ENCODE measurements at places on chromosomes 12 and 14.

GRCh38 chr14:56753396-56753795, 56.9 kb downstream of the OTX2 start:
- no peak for DNase-seq

- no peak for DNase-seq
Measured at GRCh38 chr14:51093371-51094281, 1.3 kb downstream of the TRIM9 start.

DNA sequence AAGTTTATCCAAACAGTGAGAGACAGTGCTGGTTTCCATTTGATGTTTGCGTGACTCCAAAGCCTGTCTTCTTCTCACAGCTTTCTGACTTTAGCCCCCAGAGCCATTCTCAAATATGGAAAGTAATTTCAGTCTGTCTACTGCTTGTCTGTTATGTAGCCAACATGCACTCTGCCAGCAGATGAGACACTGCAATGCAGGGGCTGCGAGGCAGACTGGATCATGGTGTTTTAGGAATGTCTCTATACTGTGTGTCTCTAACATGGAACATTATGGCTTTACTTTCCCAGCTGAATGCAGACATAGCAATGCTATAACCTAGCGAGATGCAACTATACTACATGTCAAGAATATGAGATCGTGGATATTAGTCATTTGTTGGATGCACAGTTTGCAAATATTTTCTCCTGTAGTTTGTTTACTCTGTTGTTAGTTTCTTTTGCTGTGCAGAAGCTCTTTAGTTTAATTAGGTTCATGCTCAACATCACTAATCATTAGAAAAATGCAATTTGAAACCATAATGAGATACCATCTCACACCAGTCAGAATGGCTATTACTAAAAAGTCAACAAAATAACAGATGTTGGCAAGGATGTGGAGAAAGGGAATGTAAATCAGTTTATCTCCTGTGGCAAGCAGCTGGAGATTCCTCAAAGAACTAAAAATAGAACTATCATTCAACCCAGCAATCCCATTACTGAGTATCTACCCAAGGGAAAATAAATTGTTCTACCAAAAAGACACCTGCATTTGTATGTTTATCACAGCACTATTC, 235.8 kb upstream of the TMTC1 start:
- DNase-seq, result no peak

DNA sequence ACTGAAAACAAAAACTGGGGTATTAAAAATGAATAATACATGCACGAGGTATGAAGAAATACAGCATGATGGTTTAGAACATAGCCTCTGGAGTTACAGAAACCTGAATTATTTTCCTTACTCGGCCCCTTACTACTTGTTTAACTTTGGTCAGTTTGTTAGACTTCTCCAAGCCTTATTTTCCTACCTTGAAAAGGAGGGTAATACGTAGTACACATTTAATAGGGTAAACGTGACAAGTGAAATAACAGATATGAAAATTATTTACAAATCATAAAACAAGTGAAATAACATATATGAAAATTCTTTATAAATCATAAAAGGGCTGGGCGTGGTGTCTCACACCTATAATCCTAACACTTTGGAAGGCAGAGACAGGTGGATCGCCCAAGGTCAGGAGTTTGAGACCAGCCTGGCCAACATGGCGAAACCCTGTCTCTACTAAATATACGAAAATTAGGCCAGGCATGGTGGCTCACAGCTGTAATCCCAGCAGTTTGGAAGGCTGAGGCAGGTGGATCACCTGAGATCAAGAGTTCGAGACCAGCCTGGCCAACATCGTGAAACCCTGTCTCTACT, 11.4 kb upstream of the PKP2 start:
- no peak for DNase-seq

GRCh38 chr12:53698948-53699677, 23.2 kb upstream of the ATP5MC2 start:
- no peak for DNase-seq

DNA sequence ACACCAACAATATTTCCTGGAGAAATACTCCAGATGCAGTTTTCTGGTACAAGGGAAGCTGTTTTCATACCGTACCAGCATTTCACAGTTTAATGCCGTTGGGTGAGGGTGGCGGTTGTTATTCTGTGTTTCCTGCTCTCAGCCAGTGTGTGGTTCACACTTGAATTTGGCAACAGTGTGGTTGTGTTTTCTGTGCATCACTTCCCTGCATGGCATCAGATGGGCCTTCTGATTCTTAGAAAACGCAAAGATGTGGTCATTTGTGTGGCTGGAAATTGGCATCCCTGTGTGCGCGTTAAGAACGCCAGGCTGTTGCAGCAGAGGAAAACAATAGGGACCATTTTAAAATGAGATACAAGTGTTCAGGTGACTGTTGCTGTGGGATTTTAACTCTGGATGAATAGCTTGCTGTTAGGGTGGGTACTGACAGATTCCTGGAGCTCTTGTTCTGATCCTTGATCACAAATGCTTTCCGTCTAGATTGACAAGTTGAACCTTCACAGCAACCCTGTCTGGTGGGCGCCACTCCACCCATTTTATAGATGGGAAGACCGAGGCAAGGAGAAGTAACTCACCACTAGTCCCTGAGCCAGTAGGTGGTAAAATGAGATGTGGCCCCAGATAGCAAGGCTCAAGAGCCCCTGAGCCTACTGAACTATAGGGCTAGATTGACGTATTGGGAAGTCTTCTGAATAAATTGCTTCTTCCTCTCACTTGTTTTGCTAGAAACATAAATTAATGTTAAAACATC, 231.2 kb downstream of the CHST11 start:
- peak; percentile 62 for DNase-seq

All from hematopoietic multipotent progenitor cell (in vitro differentiated cells).